RKO (cell line): ENCODE measurements at places on chromosomes 12 and 14.
A peak's percentile ranks its signal among the peaks of the same experiment; 100 is the strongest.

GRCh38 chr14:69135133-69135532 lies 17.8 kb downstream of the DCAF5 start:
- DNase-seq: no peak

GRCh38 chr14:87043667-87044200 lies 949.2 kb downstream of the GALC start:
- DNase-seq: no peak

DNA sequence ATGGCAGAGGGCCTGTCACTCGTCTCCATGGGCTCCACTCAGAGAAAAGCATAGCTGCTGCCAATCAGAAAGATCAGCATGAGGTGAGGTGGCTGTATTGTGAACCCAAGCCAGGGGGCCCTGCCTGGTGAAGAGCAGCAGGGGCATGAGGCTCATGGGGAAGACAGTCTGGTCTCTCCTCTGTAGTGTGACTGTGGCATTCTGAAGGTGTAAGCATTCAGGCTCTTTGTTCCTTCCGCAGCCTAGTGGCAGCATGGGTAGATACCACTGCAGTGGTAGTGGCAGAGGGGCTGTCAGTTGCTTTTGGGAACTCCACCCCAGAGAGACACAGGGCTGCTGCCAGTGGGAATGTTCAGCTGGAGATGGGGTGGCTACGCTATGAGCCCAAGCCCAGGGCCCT lies 5.1 kb upstream of the CLEC4D start:
- DNase-seq: no peak

- no peak for DNase-seq
Measured at GRCh38 chr12:124397399-124397679, 102.4 kb downstream of the RFLNA start.

GRCh38 chr14:77589099-77589498 lies 27.3 kb downstream of the SPTLC2 start:
- no peak for DNase-seq

- peak; percentile 30 for DNase-seq
Measured at GRCh38 chr14:59190372-59190771, 1.9 kb downstream of the DAAM1 start.

DNA sequence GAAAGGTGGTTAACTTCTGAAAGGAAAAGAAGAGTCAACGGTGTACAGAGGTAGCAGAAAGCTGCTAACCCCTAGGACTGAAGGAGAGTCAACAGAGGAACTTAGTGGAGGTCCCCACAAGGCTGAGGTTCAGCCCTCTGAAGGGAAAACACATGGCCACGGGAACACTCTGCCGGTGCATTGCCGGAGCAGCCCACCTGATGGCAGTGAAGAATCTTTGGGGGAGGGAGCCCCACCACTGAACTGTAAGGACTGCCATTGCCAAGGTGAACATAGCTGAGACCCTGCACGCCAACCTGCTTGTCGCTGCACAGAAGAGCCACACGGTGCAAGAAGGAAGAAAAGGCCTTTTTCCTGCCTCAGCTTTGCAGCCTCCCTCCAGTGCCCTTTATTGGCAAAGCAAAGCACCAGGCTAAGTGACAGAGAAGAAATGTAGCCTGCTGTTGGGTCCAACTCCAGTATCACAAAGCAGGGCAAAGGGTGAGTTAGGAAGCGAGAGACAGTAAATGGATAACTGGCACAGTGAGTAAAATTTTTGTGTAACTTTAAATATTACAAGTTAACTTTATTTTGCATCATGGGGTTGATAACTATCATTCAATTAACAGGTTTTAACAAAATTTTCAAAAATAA lies 76.9 kb downstream of the LIN52 start:
- no peak for DNase-seq

DNA sequence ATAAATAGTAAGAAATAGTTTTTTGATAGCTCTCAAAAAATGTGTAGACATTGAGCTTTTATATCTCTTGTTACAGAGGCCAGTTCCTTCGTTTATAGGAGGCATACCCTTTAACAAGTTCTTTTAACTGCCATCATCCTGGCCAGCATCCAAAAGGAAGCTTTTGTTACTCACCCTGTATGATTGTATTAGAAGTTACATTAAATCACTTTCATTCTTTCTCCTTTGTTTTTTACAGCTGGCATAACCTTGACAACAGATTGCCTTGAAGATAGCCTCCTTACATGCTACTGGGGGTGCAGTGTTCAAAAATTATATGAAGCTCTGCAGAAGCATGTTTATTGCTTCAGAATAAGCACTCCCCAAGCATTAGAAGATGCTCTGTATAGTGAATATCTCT lies 20.1 kb downstream of the CGRRF1 start:
- peak; percentile 41 for DNase-seq

DNA sequence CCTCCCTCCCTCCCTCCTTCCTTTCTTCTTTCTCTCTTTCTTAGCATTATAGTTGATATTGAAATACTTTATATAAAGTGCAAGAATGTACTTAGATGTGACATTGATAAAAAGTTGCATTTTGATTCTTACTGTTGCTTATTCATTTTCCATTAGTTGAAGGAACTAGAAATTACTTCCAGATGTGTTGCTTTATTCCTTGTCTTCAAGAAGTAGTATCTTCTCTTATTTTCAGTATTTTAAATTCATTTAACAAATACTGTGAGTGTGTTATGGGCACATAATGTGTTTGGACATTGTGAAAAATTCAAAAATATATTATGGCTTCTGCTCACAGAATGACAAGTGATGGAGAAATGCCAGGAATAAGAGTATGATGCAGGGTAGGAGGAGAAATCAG lies 45.6 kb downstream of the TRMT5 start:
- DNase-seq: no peak

DNA sequence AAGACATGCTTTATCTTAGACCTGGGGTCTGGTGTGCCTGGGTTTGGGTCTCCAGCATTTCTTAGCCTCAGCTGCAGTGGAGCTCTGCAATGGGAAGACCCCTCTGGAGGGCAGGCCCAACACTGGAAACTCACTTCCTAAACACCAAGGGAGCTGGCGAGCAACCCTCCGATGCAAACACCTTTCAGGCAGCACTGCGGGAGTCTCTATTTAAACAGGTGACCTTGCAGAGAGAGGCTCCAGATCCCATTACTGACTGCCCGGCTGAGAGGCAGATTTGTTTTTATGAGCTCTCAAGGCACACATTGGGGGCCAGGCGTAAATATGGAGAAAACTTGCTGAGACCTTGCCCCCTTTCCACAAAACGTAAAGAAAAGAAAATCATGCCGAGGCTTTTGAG lies 195.5 kb downstream of the PAX9 start:
- no peak for DNase-seq
